ENCODE measurements at places on chromosomes 3 and 15.

- no peak for DNase-seq
These were observed 3.9 kb upstream of the B3GNT5 start for GRCh38 chr3:183249006-183249718.

DNA sequence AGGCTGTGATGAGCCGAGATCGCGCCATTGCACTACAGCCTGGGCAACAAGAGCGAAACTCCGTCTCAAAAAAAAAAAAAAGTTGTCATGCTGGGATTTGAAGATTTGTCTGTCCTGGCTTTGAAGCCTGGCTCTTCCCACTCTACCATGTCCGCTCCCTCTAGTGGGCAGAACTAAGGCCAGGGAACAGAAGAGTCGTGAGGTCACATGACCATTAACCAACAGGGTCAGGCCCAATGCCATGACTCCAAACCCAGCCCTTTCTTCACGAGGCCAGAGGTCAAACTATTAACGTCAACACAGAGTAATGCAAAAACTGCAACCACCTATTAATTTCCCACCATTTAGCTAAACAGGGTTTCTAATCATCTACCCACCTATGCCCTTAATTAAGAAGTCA is 212.1 kb downstream of the ADAMTS17 start:
- no peak for DNase-seq

DNA sequence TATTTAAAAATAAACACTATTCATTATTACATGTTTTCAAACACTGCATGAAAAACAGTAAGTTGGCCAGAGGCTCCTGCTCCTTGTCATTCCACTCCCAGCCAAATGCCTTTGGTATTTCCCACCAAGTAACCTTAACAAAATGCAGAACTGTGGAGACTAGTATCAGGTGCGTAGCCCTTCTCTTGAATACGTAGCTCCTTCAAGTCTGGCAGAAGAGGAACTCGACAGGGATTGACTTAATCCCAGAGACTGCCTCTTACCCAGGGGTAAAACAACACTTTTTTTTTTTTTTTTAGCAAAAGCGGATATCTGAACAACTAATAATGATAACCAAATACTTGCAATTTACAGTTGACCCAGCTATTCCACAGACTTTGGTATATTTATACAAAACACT is 738 bp downstream of the COMMD2 start:
- no peak for DNase-seq

- DNase-seq = no peak
These were observed 64.3 kb upstream of the GATM start for GRCh38 chr15:45442507-45443135.

DNA sequence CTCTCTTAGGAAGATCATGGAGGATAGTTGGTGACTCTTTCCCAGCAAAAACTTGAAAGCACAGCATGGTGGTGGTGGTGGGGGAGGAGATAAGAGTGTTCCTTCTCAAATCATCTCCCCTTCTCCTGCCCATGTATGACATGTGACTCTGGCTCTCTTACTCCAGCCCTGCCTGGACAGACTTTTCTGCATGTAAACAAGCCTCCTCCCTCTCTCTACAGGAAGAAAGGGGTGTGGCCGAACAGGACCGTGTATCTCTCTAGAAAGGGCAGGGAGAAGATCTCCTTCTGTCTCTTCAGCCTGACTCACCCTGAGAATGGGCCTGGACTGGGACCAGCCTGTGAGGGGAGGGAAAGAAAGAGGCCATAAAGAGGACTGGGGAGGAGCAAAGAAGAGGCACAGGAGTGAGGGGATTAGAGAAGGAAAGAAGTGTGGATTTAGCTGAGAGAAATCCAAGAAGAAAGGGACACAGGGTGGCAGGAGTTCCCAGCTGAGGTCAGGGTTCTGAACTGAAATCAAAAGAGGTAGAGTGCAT is 1.5 kb downstream of the CELF6 start:
- no peak for DNase-seq

- DNase-seq = no peak
These were observed 62.8 kb downstream of the ABHD2 start for GRCh38 chr15:89150762-89151664.

GRCh38 chr3:142723665-142723967 is 218 bp upstream of the TRPC1 start:
- no peak for DNase-seq

DNA sequence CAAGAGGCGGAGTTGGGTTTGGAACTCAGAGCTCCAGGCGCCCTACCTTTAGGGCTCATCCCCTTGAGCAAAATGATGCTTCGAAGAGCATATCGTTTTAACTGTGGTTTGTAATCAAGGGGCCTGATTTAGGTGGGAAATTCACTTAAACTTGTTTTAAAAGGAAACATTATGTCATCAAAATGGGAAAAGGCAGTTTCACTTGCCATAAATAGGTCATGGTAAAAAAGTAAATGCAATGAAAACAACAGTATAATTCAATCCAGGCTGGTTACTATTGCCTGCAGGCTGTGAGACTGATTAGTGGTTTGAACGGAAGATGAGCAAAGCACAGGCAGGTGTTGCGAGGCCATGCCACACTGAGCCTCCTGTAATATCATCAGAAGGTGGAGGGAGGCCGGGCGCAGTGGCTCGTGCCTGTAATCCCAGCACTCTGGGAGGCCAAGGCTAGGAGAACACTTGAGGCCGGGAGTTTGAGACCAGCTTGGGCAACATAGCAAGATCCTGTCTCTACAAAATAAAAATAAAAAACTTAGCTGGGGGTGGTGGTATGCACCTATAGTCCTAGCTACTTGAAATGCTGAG is 2.1 kb downstream of the HDAC11 start:
- DNase-seq = no peak

DNA sequence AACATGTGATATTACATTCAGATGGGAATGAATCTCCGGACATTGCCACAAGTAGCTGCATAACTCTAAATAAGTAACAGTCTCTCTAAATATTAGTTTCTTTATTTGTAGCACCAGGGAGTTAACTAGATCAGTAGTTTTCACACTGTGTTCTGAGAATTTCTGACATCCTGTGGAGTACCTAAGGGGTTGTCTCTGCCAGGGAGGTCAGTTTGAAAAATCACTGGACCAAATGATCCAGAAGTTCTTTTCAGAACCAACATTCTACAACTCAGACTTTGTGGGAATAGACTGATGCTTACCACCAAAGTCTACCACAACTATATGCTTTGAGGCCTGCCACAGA is 9.0 kb upstream of the ILDR1 start:
- DNase-seq = no peak

DNA sequence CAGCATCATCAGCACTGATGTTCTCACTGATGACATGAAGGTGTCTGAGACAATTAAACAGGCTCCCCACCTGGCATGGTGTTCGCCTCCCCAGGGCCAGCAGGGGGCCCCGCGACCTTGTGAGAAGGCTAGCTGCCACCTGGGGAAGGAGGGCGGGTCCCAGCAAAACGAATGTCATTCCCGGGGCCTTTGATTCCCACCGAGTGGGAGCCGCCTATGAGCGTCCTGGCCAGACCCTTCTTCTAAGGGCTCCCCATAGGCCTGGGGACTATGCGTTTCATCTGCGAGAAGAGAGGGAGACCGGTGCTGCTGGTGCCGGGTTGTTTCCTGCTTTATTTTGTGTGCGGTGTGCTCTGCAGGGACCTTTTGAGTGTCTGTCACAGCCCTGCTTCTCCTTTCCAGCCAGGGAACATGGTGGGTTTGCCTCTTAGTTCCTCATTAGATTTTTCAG is 20.5 kb upstream of the MINDY4B start:
- peak; percentile 43 for DNase-seq

- DNase-seq = no peak
These were observed 18.7 kb downstream of the RTP3 start for GRCh38 chr3:46516521-46516920.

DNA sequence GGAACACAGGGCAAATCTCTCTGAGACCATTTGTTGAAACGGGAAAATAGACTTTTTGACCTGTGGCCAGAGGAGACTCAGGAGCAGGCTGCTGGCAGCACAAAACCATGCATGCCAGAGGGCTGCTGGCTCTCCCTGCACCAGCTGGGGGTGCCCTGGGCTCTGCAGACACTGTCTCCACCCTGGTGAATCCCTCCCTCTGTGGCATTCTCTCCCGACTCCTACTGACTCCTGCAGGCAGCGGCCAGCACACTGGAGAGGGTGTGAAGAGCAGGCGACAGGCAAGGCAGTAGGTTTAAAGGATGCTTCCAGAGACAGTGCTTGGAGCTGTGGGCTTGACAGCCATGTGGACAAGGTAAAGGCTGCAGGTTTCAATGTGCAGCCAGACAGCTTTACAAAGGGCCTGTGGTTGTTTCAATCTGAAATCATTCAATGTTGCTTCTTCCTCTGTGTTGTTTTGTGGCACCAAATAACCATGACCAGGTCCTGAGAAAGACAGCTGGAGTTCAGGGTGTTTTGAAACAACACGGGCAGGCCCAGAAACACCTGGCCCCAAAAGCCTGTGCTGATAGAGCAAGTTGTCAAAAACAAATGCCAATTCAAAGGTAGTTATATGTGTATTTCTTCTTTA is 431.0 kb upstream of the ATP10A start:
- no peak for DNase-seq

DNA sequence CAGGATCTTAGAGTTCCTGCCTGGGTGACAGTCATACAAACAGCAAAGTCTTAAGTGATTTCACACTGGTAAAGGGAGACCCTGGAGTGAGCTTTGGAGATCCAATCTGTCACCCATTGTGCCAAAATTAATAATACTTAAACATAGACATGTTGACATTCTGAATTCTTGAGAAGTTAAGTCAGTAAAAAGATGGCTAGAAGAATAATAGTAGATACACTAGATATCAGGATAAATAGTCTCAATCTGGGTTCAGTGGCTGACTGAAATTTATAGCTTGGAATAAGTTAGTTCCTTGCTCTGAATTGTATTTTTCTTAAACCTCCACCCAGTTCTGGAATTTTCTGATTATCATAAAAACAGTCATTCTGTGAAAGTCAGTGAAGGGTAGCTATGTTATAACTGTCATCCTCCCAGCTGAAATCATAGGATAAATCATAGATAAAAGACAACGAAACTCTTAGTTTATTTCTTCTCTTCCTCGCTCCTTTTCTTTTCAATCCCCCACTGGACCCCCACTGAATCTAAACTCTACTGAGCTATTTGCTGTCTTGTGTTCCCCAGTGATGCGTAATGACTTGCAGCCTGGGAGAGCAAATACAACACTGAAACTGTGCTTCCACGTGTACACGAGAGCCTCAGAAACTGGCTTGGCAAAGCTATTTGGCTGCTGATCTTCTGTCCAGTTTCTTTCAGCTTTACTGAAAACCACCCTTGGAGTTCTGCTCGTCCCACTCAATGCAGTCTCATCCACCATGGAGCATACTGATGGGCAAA is 175.4 kb upstream of the TP63 start:
- DNase-seq = no peak

GRCh38 chr3:152026033-152026556 is 152.7 kb downstream of the SUCNR1 start:
- DNase-seq = peak; percentile 20

DNA sequence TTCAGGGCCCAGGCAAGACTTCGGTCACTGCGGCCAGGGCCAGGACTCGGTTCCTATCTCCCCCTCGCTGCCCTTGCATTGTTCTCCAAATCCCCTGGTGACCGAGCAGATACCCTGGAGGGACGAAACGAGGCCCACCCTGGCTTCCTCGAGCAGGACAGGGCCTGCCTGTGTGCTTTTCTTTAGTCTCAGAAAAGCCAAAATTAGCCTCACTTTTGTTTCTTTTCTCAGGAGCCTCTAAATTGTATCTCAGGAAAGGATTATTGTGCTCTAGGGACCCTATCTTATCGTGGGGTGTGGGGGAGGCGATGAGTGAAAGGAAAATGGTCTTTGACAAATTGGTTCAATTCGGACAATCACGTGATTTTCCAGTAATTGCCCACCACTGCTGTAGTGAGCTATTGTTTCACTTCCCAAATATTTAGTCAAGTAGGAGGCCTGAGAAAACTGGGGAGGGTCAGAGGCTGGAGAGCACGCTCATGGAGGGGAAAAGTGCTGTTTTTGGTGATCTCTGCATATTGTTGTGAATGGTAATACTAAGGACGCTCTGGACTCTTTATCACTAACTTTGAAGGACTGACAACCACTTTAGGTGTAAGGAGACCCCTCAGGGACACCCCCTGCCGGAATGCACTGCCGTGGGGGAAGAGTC is 61.6 kb downstream of the TMEM44 start:
- no peak for DNase-seq

DNA sequence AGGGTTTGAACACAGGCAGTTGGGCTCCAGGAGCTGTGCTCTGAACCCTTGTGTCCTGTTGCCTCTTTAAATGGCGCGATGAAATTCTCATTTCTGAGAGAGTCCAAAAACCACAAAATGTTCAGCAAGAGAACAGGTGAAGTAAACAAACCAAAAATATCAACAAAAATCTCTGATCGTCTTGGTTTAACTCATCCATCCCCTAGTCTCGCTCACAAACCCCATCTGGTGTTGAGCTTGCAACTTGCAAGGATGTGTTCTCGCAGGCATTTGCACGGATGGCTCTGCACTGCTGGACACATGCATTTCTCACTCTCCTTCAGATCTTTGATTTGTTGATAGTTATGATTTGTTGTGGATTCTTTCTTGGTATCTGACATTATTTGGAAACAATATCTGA is 31.1 kb downstream of the FAH start:
- DNase-seq = peak; percentile 43

DNA sequence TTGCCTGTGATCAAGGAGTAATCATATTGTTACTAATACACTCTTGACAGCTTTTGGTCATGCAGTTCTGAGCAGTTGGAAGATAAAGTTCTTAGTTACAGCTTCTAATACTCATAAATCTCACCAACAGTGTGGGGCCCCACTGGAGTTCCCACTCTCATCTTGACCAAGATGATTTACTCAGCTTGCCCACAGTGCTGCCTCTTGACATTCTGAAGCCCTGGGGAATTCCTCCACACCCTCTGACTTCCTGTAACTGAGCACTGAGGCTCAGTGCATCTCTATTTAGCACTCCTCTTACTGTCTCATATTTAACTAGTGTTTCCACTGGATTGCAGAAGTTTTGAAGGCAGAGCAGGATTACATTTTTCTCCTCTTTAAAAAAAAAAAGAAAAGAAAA is 1.9 kb upstream of the ARL6IP5 start:
- no peak for DNase-seq

GRCh38 chr3:169077394-169077906 is 586.1 kb downstream of the MECOM start:
- DNase-seq = no peak

GRCh38 chr15:26674467-26674866 is 98.4 kb downstream of the GABRB3 start:
- no peak for DNase-seq

- DNase-seq = peak; percentile 61
These were observed at the start of gene GPR160 for GRCh38 chr3:170037463-170038433. GPR160 (plus strand) TSS chr3:170037995; CDS start chr3:170083973, 45,978 bp downstream.

GRCh38 chr3:11239796-11240195 is 32.4 kb upstream of the ATG7 start:
- no peak for DNase-seq

- DNase-seq = no peak
These were observed 44.8 kb upstream of the UMPS start for GRCh38 chr3:124685481-124685880.

GRCh38 chr3:170162630-170163029 is 18.9 kb downstream of the PHC3 start:
- no peak for DNase-seq

DNA sequence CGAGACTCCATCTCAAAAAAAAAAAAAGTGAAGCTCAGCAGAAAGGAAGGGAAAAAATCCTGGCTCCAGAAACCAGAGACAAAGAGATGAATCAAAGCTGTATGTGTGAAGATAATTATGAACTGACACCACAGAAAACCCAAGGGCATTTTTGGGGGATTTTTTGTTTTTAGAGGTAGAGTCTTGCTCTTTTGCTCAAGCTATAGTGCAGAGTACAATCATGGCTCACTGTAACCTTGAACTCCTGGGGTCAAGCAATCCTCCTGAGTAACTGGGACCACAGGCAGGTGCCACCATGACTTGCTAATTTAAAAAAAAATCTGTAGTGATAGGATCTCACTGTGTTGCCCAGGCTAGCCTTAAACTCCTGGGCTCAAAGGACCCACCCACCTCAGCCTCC is 22.8 kb downstream of the HCLS1 start:
- no peak for DNase-seq
